ENCODE measurements at places on chromosomes 6 and 20.

- no peak for DNase-seq
These were observed 19.9 kb upstream of the PHACTR3 start for GRCh38 chr20:59584278-59584925.

- no peak for DNase-seq
These were observed 185.5 kb downstream of the CDH4 start for GRCh38 chr20:61437280-61438206.

- DNase-seq: no peak
These were observed 51.2 kb upstream of the RANBP9 start for GRCh38 chr6:13762611-13763441.

DNA sequence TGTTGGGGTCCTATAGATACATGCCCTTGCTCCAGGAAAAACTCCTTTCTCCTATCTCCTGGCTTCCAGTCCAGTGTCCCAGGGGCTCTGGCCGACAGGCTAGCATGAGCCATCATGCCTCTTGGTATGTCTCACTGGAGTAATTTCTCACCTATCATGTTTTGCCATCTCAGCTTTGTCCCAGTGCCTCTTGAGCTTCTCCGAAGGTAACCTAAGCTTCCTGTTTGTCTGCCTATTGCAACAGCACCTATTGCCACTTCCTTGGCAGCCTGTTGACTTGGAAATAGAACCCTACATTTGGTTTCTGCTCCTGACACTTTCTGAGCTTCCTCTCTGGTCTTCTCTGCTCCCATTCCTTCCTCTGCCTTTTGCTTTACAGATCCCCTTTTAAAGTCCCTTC lies 197.7 kb downstream of the KCNQ5 start:
- no peak for DNase-seq

GRCh38 chr6:136962661-136963060 lies 40.6 kb downstream of the SLC35D3 start:
- peak; percentile 78 for DNase-seq

GRCh38 chr6:19664878-19665612 lies 172.1 kb upstream of the ID4 start:
- no peak for DNase-seq

DNA sequence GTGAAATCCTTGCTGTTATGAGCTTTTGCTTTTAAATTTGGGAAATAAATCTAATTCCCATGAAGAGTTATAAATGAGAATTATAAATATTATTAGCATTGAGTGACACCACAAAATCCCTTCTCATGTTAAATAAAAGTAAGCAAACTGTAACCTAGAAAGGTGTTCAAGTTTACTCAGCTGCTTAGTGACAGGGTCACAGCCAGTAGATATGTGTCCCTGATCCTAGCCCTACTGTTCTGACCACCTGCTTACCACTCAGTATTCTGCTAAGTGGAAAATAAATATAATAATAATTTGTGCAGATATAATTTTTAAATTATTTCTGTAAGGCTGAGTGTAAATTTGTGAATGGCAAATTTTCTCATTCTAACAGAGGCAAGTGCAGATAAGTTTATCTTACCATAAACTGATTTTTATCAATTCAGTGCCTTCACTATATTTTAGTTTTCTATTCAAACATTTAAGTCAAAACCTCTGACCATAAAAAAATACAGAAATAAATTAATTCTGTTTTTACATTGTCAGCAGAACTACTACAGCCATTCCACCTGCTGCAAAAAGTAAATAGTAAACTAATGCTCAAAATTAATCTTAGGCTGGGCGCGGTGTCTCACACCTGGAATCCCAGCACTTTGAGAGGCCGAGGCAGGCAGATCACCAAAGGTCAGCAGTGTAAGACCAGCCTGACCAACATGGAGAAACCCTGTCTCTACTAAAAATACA lies 118.2 kb downstream of the TENT5A start:
- no peak for DNase-seq

GRCh38 chr20:3731944-3732326 lies 550 bp upstream of the HSPA12B start:
- no peak for DNase-seq

DNA sequence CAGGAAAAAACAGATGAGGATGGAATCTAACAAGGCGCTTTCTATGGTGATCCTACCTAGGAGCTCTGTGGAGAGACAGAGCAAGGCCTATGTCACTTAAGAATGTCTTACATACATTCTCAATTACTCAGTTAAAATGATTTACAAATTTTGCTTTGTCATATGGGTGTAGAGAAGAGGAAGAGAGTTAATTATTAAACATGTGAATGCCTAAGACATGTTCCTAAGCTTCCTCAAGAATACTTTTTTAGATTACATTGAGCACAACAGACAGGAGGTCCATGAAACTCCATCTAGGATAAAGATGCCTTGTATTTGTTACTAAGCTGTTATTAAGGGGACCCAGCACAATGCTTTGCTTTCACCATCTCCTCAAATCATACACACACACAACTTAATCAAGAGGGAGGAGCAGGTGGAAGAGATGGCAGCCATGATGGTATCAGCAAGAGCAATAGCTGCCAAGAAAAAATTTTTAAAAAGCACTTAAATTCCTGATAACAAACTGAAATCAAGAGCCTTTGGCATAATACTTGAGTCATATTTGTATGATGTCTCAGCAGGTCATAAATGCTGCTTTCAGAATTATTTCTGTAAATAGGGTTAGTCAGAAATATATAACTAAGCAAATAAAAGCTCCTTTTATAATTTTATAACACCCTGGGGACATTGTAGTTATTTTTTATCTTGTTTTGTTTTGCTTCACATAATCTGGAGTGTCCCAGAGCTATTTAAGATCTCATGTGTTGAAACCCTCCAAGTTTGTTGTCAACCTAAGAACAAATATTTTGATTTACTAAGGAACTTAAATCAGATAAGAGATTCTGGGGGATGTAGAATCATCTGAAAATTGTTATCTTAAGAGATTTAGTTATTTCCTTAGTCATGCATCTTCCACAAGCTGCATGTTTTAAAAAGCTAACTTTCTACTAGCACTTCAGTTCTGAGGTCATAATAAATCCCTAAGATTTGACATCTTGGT lies 70.0 kb upstream of the CD2AP start:
- no peak for DNase-seq

DNA sequence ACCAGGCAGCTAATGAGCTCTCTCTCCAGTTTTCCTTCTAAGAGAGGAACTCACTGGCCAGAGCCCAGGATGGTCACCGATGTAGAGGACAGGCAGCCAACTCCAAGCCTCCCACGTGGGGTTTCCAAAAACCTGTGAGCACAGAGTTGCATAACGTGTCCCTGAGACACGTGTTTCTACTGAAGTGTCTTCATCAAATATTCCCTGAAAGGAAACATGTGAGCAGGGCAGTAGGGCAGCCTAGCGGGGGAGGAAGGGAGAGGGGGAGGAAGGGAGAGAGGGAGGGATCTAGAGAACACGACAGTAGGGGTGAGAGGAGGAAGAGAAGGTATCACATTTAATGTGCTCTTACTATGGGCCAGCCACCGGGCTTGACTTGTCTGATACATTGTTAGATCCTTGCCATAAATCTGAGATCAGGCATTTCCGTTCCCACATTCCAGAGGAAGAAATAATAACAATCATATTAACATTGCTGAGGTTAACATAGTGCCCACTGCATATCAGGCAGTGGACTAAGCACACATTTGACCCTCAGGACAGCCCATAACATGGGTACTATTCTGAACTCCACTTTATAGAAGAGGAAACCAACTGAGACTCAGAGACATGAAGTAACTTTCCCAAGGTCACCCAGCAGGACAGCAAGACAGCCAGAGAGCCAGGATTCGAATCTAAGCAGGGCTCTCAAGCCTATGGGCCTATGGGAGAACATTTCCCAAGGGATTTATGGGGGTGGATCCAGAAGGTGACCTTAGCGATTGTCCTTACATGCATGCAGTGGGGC lies 4.5 kb upstream of the SYS1 start:
- DNase-seq: no peak

DNA sequence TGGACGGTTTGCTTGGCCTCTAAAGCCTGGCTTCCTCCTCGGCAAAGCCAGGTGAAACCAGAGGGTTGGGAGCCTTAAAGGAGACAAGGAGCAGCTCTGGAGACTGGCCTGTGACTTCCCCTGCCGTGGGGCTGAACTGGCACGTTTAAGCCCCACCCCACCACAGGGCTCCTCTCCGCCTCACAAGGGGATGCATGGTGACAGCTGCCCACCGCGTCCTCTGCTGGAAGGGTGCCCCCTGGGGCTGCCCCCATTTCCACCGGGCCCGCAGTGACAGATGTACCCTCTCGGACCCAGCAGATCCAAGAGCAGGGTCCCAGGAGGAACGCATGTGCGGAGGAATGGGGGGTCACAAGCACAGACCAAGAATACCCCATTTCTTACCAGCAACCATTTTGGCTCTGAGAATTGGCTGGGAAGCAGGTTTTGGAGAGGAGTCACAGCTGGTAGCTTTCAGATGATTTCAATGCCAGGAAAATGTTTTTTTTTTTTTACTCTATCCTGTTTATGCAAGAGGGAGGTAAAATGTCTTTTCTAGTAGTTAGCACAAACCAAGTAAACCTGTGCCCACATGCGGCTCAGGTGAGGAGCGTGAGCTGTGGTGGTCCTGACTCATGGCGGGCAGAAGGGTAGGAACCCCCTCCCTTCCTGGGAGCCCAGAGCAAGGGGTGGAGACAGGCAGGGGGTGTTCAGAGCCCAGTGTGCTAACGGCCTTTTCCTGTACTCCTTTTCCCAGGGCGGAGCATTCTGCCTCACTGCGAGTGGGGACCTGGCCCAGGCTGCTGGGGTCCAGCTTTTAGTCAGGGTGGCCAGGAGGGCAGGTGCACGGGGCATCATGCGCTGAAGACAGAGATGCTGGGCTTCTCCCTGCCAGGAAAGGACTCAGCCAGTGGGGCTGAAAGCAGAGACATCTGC lies 33.0 kb downstream of the FRMD1 start:
- DNase-seq: no peak

GRCh38 chr6:45369870-45370269 lies 7.9 kb downstream of the SUPT3H start:
- no peak for DNase-seq

GRCh38 chr6:7176208-7176607 lies 68.4 kb downstream of the RREB1 start:
- no peak for DNase-seq

GRCh38 chr20:7770578-7770977 lies 169.7 kb downstream of the HAO1 start:
- peak; percentile 40 for DNase-seq

- DNase-seq: no peak
These were observed 103.3 kb downstream of the ARHGAP18 start for GRCh38 chr6:129606664-129607063.

- DNase-seq: no peak
These were observed 6.0 kb upstream of the RAB22A start for GRCh38 chr20:58303547-58303946.

- DNase-seq: no peak
These were observed 194.5 kb upstream of the JAG1 start for GRCh38 chr20:10868299-10868698.

All from NCI-H1436 (cell line).